ENCODE measurements at places on chromosomes 12 and 14.
A peak's percentile ranks its signal among the peaks of the same experiment; 100 is the strongest.

GRCh38 chr14:68701001-68701741 is 91.7 kb downstream of the ZFP36L1 start:
- no peak for DNase-seq

DNA sequence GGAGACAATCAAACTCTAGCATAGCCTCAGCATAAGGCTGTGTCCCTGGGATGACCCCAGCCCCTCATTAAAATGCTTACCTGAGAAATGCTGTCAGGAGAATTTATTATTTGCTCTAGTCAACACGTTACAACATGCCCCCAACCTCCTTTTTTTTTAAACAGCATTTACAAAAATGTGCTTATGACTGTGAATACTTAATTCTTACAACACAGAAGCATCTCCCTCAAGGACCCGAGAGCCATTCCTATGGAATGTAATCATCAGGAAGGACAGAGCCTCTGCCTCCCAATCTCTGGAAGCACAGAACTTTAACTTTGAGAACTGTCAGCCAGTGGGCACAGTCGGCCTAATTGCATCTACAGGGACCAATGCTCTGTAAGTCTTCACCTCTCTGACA is 136.6 kb upstream of the OVCH1 start:
- DNase-seq: no peak

DNA sequence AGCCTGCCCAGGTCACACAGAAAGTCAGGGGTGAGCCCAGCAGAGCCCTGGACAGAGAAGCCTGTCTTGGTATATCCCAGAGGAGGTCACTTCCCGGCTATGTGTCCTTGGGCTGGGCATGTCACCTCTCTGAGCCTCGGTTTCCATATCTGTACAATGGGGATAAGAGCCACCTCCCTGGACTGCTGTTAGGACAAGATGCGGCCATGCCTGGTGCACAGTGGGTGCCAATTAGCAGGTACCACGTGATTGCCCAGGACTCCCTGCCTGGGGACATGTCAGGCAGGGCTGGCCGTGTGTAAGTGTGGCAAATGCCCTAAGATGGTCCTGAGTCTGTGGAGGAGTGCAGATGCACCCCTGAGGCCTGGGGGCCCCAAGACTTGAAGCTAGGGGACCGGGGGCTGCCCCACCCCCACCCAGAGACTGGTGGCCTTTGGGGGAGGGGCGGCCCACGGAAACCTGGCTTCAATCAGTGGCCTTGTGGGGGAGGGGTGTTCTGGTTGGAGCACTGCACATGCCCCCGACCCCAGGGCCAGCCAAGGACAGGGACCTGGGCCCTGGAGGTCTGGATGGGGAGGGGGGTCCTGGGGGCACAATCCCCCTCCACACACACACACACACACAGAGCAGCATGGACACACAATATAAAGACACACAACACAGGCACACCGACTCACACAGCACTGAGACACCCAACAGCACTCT is 878 bp downstream of the TMEM119 start:
- DNase-seq: no peak

DNA sequence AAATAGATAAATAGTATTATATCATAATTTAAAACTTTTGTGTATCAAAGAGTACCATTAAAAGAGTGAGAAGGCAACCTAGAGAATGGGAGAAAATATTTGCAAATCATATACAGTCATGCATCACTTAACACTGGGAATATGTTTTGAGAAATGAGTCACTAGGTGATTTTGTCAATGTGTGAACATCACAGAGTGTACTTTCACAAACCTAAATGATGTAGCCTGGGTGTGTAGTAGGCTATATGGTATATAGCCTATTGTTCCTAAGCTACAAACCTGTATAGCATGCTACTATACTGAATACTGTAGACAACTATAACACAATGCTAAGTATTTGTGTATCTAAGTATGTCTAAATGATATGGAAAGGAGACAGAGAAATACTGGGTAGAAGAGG is 48.0 kb upstream of the ARID2 start:
- no peak for DNase-seq

DNA sequence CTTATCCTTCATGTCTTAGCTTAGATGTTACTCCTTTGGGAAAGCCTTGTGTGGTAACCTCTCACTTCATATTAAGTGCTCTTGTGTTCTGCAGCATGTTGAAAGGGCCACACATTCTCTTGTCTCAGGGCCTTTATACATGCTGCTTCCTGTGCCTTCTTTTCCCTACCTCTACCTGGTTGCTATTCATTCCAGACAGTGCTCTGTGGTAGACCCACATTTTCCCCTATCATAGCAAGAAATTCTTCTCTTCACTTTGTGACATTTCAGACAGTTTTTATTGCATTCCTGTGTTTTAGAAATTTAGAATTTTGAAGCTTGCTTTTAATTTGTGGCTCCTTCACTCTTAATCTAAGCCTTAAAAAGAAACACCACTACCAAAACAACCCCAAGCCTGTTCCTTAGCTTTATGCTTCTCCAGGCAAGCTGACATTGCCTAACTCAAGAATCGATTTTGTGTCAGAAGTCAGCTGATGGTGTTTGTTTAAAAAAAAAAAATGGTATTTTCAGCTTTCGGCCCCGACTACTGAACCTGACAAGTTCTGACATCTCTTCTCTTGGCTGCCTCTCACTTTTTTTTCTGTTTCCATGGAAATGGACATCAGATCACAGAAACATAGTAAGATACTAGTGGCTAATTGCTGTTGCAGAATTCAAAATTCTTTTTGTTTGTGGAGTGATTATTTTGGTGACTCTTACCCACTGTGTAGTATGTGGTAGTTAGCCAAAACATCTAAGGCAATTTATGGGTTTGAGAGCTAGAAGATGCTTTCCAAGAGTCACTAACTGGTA is 156.3 kb downstream of the NUBPL start:
- no peak for DNase-seq

GRCh38 chr12:20024194-20024593 is 344.1 kb upstream of the PDE3A start:
- DNase-seq: peak; percentile 67

DNA sequence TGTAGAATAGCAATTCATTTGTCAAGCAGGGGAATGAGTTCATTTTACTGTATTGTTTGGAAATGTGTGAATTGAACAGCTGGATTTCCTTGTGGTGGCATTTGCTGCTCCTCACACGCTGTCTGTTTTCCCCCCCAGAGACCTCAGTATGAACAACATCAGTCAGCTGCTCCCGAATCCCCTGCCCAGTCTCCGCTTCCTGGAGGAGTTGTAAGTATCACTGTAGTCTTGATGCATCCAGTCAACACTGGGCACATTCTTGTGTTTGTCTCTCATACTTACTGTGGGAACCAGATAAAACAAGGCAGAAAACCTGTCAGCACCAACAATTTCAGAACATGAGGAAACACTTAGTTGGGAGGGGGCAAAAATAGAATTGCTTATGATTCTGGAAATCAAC is 64.9 kb downstream of the LGR5 start:
- no peak for DNase-seq

DNA sequence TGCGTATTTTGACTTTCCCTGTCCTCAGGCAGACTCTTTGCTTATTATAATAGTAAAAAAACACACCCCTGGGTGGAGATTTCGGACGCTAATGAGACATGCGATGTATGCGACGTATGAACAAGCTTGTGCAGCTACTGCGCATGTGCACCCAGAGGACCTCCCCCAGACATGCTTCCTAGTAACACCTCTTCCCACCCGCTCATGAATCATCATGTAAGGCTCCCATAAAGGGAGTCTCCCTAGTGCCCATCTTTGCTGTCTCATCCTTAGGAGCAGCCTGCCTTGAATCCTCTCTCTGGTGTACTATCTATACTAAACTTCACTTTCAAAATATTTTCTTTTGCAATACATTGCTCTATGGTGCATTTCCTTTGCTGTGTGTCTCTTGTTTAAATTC is 210.1 kb downstream of the TMEM132D start:
- no peak for DNase-seq

DNA sequence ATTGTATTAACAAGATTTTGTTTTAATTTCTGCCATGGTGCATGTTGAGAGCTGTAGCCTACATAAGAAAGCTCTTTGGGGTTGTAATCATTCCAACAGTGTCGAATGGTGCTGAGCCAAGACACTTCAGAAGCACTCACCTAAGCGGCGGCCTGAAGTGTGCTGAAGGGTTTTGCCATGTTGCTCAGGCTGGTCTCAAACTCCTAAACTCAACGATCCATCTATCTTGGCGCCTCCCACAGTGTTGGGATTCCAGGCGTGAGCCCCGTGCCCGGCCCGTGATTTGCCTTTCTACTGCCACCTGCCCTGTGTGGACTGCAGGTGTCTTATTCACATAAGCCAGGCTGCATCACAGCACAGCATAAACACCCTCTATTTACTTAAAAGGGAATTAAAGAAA is 48.9 kb downstream of the AMN start:
- DNase-seq: no peak

Data from pulmonary artery endothelial cell (primary cell).